NAMALWA (cell line): ENCODE measurements at places on chromosomes 4 and X.

DNA sequence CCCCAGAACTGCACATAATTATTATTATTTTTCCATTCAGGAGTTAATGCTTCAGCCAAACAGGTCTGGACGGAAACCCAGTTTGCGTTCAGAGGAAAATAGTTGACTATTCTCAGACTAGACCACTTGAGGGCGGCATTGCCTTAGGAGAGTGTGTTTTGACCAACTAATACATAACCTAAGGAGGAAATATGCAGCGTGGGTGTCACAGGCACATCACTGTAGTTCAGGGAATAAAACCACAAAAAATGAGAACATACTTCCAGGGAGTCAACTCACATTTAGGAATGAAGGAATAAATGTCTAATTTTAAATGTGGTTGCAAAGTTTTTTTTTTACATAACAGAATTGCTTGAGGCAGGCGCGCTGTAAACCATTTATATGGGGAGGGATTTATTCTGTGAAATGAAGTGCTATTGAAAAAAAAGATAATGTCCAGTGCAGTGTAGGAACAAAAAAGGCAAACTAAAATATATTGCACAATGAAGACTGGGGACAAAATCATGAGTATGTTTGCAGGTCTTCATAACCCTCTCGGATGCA is 93.3 kb downstream of the SYNPO2 start:
- DNase-seq = peak; percentile 80

GRCh38 chr4:81204571-81204970 is 10.5 kb downstream of the PRKG2 start:
- DNase-seq = no peak

DNA sequence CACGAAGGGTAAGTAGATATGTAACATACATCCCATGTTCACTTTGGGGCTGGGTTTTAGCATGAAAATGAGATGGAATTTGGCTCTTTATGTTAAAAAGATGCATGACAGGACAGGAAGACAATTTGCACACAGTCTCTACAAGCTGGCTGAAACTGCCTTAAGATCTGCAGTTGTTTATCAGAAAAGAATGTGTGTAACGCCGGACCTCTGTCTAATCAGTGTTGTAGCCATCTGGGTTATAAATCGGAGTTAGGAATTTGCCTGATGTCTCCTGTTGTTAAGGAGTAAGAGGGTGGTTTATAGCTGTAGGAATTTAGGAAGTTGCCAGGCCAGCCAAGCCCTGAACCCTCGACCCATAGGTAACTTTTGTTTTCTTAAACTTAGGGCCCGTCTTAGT is 562.9 kb upstream of the FAT1 start:
- no peak for DNase-seq

GRCh38 chr4:10530137-10530786 is 73.0 kb upstream of the ZNF518B start:
- DNase-seq = no peak

GRCh38 chrX:53357799-53358530 is 64.5 kb downstream of the SMC1A start:
- no peak for DNase-seq

DNA sequence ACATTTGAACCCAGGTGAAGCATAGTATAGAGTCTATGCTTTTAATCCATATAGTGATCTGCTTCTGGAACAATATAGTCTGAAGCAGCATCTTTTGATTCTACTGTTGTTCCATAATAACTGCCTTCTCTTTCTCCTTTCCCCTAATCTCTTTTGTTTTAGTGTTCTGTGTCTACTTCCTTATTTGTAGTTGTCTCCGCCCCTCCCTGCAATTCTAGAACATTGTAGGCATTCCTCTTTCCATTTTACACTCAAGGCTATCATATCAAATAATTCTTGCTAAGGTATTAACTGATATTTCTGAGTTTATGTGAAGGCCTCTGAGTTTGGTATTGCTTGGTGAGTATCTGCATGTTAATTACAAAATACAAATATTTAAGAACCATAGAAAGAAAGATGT is 11.6 kb downstream of the BLTP1 start:
- no peak for DNase-seq

DNA sequence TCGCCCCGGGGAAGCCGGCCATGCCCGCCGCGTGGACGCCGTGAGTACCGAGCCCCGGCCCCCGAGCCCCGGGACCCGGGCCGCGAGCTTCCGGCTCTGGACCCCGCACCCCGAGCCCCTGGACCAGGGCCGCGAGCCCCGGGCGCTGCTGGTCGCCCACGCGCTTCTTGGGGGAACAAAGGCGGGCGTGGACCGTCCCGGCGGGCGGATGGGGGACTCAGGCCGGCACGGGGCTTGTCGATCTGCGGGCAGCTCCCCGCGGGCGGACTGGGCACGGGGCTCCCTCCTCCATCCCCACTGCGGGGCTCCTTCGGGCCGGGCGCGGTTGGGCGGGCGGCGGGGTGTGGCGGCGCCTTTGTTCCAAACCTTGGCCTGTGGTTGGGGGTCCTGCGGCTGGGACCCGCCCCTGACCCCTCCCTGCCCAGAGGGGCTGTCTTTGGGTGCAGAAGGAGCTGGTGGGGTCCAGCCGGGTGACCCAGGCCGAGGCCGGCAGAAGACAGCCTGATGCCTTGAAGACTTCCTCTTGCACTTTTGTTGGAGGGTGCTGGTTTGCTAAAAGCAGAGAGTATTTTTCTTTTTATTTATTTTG is 25.2 kb upstream of the ADD1 start:
- no peak for DNase-seq

- DNase-seq = no peak
These were observed 28.5 kb downstream of the SASH3 start for GRCh38 chrX:129808158-129808828.

- DNase-seq = no peak
These were observed 49.0 kb downstream of the NIPAL1 start for GRCh38 chr4:48065587-48066052.

GRCh38 chr4:139685180-139685579 is 19.6 kb downstream of the MGST2 start:
- no peak for DNase-seq

- DNase-seq = peak; percentile 25
These were observed 321.6 kb upstream of the PCDH10 start for GRCh38 chr4:132827522-132827921.

DNA sequence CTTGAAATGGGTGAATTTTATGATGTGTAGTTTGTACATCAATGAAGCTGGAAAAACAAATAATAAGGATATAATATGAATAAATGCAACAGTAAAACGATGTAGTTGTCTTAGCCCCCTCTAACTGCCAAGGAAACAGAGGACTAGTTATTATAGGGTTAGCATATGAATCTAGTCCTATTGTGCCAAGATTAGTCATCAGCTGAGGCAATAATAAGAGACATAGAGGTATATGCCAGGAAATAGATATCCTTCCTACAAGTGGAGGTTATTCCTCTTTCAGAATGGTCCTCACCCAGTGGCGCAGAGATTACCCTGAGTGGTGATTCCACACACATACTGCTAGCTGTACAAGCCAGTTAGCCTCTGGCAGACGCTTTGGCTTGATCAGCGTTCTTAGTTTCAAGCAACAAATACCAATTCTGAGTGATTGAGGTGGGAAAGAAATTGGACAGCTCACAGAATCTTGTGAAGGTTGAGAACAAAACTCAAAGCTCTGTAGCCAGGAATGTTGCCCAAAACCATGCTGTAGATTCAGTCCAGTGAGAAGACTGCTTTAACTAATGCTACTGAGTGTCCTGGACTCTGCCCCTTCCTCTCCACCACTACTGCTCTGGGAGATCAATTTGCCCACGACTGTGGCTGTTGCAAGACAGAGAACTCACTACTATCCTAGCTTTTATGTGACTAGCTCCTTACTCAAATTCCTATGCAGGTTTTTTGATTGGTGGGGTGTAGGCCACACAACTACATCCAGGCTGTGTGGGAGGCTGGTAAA is 27.0 kb upstream of the ZNF280C start:
- no peak for DNase-seq

GRCh38 chr4:112736718-112737135 is 99.8 kb downstream of the LARP7 start:
- no peak for DNase-seq

GRCh38 chr4:41478518-41478917 is 59.4 kb upstream of the LIMCH1 start:
- no peak for DNase-seq

DNA sequence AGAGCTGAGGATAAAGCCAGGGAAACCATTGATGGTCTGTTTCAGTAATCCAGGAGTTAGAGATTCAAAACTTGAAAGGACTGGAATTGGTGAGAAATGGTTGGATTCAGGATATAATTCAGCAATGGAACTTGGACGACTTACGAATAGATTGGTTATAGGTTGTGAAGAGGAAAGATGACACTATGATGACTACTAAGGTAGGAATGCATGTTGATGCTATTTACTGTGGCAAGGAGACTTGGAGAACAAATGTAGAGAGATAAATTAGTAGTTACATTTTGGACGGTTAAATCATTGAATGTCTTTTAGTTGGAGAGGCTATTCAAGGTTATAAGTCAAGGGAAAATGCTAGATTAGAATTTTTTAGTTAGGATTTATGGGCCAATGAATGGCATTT is 365.4 kb upstream of the TECRL start:
- DNase-seq = no peak

GRCh38 chr4:74933562-74934015 is 673 bp downstream of the PARM1 start:
- no peak for DNase-seq

DNA sequence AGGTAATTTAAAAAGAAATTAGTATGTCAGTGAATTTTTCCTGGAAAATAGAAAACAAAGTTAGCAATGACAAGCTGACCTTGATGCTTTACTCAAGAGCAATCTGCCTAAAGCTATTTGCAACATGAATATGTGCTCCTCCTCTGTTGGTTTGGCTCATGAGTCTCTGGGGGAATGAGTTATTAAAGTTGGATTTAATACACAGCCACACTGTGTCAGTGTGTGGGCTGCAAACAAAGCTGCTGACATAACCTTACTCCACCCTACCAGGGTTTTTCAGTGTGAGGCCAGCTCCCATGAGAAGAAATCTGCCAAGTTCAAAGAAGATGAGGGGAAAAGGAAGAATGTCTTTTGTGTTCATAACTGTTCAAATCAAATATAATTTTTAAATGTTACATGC is 280.5 kb downstream of the TLL1 start:
- DNase-seq = no peak

DNA sequence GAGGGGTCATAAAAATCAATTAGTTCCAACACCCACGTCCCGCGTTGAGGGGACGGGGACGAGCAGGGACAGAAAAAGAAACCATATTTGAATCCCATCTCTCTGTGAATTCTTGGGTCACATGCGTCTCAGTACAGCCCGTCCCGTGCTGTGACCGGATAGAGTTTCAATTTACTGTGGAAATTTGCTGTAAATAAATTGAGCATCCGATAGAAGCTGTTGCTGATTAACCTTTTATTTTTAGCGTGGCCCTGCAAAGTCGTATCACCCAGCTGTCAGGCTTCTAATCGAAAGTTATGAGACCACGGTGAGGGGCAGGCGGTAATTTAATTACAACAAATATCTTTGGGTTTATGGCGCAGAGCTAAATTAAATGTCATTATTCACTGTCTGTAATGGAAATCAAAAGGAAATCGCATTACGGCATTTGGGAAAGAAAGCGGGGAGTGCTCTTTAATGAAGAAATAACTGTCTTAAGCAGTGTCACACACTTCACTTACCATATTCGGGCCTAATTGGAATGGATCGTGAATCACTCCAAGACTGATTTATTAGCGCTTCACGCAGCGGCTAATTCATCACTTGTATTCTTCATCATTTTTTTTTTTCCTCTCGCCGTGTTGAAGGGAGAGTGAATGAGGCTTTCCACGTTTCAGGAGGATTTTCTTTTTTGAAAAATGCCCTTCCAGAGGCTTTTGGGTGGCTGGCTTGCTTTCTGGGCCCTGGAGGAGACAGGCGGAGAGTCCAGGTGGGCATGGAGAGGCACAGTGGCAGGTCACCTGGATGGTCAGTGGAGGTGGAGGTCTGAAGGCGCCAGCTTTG is 7.3 kb downstream of the SHOX start:
- DNase-seq = no peak

DNA sequence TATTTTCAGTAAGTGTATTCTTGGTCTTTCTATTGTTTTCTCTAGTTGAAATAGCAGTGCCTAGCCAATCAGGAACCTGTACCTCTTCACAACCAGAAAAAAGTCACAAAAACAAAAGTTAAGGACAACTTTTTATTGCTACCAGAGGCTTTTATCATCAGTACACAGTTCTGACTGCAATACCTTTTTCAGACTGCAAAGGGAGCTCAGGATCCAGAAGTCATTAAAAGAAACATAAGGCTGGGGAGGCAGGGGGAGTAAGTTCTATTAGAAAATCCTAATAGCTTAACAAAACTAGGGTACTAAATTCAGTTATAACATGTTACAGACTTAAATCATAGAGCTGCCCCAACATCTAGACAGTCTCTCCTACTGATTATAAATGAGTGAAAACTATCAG is 28.8 kb downstream of the CCNI start:
- DNase-seq = peak; percentile 67

DNA sequence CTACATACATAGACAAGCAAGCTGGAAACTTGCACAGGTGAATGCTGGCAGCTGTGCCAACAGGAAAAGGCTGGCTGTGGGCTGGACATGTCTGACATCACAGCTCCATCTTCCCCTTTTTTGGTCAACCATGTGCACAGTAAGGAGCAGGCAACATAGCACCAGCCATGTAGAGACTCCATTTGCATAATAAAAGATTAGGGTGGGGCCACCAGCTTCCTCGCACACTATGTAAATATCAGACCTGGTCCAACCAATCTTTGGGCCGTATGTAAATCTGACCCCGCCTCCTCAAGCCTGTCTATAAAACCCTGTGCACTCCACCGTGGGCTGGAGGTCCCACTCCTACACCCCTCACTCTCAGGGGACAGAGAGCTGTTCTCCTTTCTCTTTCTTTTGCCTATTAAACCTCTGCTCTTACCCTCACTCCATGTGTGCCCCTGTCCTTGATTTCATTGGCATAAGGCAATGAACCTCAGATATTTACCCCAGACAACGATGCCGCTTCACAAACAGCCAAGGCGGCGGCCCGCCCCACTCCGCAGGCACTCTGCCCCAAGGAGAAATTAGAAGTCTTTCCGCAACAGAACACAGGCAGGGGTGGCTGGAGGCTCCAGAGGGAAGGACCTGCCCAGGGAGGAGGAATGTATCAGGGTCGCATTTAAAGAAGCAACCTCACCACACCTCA is 862.2 kb downstream of the TRIML1 start:
- peak; percentile 70 for DNase-seq

DNA sequence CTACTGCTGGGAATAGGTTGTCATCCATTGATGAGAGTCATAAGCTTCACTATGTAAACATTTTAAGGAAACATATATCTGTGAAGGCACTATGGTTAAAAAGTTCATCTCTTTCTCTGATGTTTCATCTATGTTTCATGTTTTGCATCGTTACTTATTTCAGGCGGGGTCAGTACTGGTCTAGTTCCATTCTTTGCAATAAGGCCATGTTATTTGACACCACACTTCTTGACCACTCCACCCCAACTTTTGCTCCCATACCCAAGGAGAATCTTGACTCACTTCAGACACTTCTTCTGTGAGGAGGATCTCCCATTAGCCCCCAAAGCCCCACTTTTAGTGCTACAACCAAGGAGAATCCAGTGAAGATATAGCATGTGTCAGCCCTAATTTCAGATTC is 119.4 kb downstream of the GRIA3 start:
- no peak for DNase-seq

- DNase-seq = no peak
These were observed 37.0 kb upstream of the CT83 start for GRCh38 chrX:116499780-116500179.
